ENCODE measurements at places on chromosomes 1 and 21.

- DNase-seq, result no peak
Measured at GRCh38 chr1:45840704-45841103, 37.3 kb downstream of the MAST2 start.

- DNase-seq, result no peak
Measured at GRCh38 chr1:50841791-50842387, 118.2 kb downstream of the FAF1 start.

DNA sequence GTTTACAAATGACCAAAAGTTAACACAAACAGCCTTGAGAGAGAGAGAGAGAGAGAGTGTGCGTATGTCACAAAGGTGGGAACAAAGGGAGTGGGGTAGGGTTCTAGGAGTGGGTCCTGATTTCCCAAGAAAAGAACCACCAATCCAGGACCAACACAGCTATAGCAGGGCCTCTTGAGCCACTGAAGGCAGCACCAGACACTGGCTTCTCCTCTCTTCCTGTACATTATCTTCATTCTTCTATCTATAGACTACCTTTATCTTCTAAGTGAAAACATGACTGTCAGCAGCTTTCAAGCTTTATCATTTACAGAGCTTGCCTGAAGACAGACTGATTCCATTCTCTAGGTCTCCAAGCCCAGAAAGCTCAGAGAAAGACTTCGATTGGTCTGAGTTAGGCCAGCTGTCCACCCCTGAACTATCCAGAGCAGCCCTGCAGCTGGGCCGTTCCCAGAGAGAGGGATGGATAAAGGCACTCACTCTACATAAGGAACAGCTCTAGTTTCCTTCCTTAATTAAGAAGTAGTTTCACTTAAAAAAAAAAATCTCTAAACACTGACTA, 11.2 kb downstream of the ALG14 start:
- no peak for DNase-seq

GRCh38 chr1:246787781-246788513, 63.7 kb downstream of the SCCPDH start:
- DNase-seq, result no peak

DNA sequence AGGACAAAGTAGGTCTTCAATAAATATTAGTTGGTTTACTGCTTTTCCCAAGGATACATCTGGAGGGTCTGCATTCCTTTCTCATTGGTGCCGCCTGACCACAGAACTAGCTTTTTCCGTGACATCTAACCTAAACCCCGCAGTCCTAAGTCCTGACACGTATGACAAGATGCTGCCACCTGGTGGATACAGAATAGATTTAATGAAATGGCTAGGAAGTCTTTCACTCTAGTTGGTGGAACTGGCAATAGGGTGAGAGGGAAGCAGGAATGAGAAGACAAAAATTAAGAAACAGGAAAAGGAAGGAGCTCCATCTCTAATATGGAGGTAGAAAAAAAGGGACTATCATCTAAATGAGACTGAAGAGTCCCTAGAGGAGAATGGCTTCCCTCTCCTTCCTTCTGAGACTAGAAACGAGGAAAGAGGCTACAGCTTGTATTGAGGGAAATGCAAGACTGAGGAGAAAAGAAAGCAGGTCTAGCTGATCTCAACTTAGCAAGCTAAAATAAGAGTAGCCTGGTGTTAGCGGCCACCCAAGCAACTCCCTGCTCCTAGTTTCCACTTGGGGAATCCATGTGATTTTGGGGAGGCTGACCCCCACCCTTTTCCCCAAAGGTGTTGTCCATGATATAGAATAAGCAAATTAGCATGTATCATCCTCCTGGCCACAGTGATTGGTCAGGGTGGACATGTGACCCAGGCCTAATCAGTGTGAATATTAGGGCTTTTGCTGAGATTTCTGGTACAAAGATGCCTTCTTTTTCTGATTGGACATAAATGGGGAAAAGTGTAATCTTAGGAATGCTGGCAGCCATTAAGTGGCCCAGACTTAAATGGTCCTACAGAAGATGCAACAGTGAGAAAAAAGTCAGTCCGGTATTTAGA, 5.9 kb downstream of the RFX5 start:
- DNase-seq, result peak; percentile 29

DNA sequence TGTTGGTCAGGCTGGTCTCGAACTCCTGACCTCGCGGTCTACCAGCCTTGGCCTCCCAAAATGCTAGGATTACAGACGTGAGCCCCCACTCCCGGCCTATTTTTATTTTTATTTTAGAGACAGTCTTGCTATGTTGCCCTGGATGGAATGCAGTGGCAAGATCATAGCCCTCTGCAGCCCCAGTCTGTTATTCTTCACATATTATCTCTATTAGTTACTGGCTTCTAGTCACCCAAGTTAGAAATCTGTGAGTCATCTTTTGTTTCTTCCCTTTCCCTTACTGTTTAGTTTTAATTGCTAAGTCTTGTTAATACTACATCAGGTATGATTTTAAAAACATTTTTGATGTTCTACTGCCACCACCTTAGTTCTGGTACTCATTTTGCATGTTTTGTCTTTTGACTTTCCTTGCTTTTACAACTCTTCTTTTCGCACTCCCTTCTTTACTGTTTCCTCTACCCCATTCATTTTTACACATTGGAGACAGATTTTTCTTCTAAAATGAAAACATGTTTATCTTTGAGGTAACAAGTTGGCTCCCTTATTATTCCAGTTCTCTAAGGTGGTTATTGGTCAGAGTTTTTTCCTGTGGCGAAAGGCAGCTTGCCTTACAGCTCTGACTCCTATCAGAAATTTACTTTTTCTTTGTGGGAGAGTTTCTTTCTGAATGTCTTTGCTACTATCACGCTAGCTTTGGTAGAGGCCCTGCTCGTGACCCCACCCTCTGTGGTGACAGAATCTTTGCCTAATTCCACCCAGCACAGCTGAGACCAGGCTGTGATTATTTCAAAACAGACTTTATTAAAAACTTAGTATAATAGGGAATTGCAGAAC, 19.5 kb downstream of the ZMYM4 start:
- no peak for DNase-seq

- DNase-seq, result no peak
Measured at GRCh38 chr1:111978695-111979094, 10.8 kb downstream of the KCND3 start.

- no peak for DNase-seq
Measured at GRCh38 chr21:37974081-37974480, 57.8 kb upstream of the KCNJ6 start.

GRCh38 chr1:159964144-159964543, 10.1 kb upstream of the SLAMF9 start:
- no peak for DNase-seq

- DNase-seq, result no peak
Measured at GRCh38 chr1:184590163-184590750, 164.4 kb downstream of the EDEM3 start.

DNA sequence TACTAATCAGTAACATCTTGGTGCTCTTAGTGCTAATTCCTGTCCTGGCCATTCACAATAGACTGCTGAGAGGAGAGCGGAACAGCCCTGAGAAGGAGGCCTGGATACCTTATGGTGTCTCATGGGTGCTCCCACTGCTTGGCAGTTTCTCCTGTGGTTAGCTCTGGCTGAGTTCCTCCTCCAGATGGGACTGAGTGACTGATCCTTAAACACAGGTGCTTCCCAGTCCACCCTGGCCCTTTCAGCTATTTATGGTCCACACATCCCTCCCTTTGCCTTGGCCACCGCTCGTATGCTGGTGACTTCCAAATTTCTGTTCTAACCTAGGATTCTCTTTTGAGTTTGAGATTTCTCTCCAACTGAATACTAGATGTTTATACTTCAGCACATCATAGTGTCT, 157.0 kb upstream of the CACNA1E start:
- DNase-seq, result no peak

- peak; percentile 9 for DNase-seq
Measured at GRCh38 chr1:77313491-77313890, 31.7 kb downstream of the AK5 start.

DNA sequence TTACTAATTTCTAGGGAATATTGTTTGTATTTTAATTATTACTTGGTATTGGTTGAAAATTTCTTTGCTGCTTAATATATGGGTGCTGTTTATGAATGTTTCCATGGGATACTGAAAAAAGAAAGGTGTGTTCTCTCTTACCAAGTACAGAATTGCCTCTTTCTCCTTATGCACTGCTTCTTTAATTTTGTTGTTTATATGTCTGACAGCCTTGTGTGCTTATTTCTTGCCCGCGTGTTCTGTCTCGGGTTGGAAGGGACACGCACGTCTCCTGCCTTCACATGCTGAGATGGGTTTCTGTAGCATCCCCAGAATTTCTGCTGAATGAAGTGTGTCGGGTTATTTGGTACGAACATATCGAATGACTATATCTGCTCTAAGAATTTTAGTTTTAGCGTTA, 51.1 kb downstream of the AGPAT3 start:
- no peak for DNase-seq

DNA sequence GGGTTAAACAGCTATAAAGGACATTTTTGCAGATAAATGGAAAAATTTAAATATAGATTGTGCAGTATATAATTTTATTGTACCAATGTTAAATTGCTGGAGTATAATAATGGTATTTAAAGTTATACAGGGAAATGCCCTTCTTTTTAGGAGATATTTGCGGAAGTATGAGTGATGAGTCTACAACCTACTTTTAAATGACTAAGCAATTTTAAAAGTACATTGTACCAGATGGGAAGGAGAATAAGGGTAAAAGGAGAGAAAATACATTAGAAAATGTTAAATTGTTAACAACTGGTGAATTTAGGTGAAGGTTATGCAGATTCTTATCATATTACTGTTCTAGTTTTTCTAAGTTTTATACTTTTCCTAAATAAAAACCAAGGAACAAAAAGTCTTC, 91.8 kb downstream of the ZZZ3 start:
- DNase-seq, result no peak

GRCh38 chr1:13703128-13703513, 3.1 kb downstream of the PRDM2 start:
- DNase-seq, result no peak

- no peak for DNase-seq
Measured at GRCh38 chr1:41429641-41430035, 54.8 kb downstream of the EDN2 start.

- no peak for DNase-seq
Measured at GRCh38 chr1:113714606-113715269, 44.5 kb downstream of the PHTF1 start.

GRCh38 chr1:109615879-109616278, 3.5 kb downstream of the GNAT2 start:
- DNase-seq, result no peak

DNA sequence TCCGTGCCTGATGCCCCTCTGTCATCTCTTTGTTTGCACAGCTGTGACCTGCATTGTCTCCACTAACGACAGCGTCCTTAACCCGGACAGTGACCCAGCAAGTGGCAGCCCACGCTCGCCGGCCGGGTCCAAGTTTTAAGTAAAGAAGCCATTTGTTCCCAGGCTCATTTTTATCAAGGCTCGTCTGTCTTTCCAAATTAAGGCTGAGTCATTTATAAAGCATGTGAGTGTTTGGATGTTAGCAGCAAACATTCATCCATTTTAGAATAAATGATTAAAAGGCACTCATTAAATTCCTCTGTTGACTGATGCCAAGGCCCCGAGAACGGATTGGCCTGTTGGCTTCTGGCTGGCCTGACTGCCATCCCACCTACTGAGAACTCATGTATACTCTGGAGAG, 514.5 kb downstream of the NPHP4 start:
- DNase-seq, result no peak

- DNase-seq, result no peak
Measured at GRCh38 chr21:29064850-29065481, 8.5 kb downstream of the CCT8 start.

DNA sequence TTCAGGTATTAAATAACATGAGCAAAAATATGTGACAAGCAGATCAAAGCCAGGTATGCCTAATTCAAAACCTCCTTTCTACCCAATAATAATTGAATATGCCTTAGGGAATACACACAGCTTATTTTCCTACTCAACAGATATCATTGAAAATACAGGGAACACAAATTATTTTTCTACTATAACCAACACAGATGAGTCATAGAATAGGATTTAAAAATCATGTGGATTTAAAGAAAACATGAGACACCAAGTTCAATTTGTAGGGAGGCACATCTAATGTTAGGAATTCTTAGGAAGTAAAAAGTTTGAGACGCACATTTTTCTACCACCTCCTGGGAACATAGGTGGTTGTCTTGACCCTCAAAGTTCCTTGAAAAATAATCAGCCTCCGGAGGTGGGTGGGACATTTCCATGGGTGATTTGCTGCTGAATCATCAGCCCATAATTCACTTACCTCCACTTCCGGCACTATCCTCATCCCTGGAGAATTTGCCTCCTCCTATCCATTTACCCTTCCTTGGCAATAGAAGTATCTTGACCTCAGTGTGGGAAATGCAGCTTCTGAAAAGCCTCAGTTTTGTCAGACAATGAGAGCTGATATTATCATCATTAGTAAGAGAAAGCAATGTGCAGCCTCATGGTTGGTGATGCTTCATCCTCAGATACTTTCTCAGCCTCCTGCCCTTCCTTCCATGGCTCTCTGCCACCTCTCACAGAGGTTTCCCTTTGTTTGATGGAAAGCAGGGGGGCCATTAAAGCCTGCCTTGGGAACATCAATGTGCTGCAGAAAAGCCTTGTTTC, 33.5 kb upstream of the RGS4 start:
- no peak for DNase-seq

DNA sequence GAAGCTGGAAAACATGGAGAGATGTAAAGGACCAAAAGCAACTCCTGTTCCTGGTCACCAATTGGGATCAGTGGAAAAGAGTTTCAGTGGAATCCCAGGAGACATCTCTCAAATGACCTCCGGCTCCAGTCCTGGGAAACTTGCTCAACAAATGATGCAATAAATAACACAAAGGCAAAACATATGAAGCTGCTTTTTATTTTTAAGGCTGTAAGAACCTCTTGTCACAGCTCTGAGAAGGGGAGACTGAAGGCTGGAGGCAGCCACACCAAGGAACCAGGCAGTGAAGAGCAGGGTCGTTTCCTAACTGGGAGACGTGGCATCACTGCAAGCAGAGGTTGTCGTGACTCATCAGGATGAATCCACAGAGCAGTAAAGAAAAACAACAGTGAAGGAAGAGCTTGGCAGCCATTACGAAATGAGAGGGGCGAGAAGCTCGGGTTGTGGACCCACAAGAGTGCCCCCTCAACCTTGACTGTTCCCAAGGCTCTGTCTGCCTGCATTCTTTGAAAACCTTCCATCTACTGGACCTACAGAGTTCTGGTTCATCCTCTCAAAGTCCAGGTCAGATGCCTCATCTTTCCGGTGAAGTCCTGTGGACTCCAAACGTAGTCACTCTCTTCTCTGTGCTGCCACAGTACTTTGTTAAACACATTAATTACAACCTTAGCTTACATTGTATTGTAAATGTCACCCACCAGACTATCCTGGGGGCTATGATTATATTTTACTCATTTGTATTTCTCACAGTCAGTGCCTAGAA, 32.1 kb downstream of the JAK1 start:
- DNase-seq, result no peak

GRCh38 chr1:205714906-205715246, 34.6 kb upstream of the SLC45A3 start:
- DNase-seq, result no peak

Measured in T follicular helper cell (primary cell).